ENCODE measurements at places on chromosomes 2 and 18.

- DNase-seq: no peak
These were observed 92.3 kb downstream of the HS1BP3 start for GRCh38 chr2:20558391-20559150.

DNA sequence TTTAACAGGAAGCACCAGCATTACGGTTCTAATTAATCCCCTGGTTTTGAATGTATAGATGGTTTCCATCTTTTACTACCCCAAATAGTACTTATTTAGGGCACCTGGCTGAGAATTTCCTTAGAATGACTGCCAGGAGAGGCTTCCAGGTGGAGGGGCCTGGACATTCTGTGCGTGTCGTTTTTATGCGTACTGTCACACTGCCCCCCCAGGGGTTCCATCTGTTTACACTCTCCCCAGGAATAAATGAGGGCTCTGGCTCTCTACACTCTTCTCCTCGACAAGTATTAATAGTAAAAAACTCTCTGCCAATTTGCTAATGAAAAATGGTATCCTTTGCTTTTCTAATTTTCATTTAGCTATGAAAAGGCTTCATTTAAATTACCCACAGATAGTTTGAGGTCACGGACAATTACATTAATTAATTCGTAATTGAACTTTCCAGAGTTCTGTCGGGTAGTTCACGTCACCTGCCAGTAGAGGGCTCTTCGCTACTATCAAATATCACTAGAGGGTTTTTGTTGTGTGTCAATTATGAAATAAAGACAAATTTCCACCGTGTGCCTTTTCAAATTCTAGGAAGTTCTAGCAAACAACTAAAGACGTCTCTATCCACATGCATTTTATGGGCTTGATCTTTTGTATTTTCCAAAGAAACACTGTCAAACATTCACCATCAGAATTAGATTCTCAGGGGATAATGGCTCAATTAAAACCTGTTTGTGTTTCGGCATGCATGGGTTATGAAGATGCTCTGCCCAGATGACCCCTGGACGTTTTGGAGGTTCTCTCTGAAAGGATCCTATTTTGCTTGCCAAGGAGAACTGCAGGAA, 88.8 kb upstream of the ASB18 start:
- no peak for DNase-seq

- DNase-seq: no peak
These were observed 29.8 kb upstream of the TNS1 start for GRCh38 chr2:218032336-218033171.

GRCh38 chr2:69572641-69573040, 70.9 kb downstream of the AAK1 start:
- DNase-seq: no peak

- peak; percentile 62 for DNase-seq
These were observed 617 bp downstream of the FOSL2 start for GRCh38 chr2:28393114-28393836.

DNA sequence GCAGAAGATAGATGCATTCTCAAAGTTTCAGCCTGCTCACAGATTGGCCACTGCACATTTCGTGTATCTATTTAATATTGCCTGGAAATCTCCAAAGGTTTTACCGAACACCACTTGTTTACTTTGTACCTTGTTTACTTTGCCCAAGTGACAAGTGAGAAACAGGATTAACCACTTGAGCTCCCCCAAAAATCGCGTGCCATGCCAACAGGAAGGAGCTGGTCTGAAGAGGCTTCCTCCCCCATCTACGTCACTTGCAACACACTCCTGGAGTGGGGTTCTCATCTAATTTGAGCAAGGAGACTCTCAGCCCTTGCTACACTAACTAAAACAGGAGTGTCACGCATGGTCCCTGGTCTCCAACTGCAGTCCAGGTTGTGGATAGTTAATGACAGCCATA, 212.5 kb upstream of the TMEM200C start:
- DNase-seq: no peak

GRCh38 chr18:63292831-63293683, 26.5 kb downstream of the BCL2 start:
- no peak for DNase-seq

- no peak for DNase-seq
These were observed 12.0 kb upstream of the HAAO start for GRCh38 chr2:42804338-42804737.

GRCh38 chr2:55010915-55011314, 39.3 kb downstream of the RTN4 start:
- DNase-seq: no peak

DNA sequence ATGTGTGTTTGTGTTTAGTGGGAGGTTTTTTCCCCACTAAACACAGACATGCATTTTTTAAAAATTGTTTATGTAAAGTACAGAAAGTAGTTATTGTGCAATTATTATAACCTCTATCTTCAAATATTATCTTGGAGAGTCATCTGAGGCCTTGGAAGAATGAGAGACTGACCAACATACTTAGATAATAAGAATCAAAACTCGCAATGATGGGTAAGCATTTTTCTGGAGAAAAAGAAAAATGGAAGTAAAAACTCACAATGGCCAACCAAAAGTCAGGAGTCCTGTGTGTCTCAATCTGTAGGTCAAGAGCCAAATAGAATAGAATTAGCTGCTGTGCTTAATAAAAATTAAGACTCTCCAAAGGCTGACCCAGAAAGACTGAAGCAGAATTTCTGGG, 43.0 kb downstream of the MEMO1 start:
- no peak for DNase-seq

- no peak for DNase-seq
These were observed 93.4 kb downstream of the DOCK10 start for GRCh38 chr2:224948859-224949258.

- no peak for DNase-seq
These were observed 101.4 kb upstream of the CELF4 start for GRCh38 chr18:37666991-37667390.

GRCh38 chr18:68148863-68149262, 566.0 kb downstream of the TMX3 start:
- no peak for DNase-seq

GRCh38 chr18:51074605-51075004, 44.6 kb downstream of the SMAD4 start:
- no peak for DNase-seq

All from RWPE2 (cell line).